ENCODE measurements at places on chromosomes 6 and 20.

GRCh38 chr6:170074907-170075306, 216.0 kb downstream of the DLL1 start:
- no peak for DNase-seq

- no peak for DNase-seq
Observed at GRCh38 chr6:84346372-84346771, 118.9 kb upstream of the CEP162 start.

DNA sequence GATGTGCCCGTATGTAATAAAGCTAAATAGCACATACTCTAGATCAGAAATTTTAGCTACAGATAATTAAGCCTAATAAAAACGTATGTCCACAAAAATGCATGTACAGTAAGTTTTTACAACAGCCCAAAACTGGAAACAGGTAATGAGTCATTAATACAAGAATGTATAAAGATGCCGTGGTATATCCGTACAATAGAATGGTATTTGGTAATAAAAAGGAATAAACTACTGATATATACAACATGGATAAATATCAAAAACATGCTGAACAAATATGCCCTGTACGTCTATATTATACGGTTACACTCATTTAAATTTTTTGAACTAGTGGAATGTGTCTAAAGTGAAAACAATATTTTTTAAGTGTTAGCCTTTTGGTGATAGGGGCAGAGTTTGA, 128.2 kb upstream of the ADGRB3 start:
- DNase-seq, result no peak

DNA sequence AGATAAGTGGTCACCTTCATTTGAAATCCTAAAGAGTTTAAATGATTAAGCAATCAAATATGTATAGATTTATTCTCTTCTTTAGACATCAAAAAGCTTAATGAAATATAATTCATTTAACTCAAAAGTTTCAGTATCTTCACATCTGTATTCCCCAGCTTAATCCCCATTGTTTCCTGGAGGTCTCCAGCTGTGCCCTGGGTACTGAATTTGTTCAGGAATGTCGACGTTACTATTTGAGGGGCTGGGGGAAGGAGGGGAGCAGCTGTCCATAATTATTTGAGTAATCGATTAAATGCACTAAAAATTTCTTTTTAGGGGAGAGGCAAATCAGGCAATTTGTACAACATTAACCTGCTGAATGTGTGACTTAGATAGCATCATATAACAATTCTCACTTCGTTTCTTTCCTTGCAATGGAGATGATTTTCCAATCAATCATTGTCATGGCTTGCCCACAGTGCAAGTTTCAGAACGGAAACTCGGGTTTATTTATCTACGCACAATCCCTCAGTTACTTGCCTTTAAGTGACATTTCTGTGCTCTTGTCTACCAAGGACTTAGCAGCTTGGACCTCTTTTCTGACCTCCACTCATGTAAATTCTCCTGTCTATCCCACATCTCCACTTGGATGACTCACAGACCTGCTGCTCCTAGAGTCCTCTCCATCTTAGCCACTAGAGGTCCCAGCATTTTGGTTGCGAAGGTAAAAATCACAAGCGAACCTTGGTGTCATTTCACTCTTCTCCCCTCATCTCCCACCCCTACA, 3.9 kb downstream of the DOK5 start:
- DNase-seq, result no peak

GRCh38 chr6:28295326-28295725, 14.0 kb downstream of the PGBD1 start:
- no peak for DNase-seq

DNA sequence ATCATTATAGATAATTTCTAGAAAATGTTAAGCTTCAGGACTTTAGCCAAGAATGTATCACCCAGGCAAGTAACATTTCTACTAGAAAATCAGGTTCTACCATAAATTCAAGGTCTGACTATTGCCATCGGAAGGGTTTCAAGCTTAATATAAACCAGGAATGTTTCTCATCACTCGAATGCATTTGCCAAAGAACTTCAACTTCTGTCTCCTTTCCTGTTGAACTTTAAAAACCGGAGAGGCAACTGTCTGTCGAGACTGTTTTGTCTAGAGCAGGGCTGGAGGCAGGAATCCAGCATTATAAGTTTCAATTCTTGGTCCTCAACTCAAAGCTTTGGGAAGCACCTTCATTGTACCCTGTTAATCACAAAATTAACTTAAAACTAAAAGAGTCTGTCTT, 264.7 kb downstream of the ZNF217 start:
- no peak for DNase-seq

- no peak for DNase-seq
Observed at GRCh38 chr6:163646133-163646532, 231.6 kb downstream of the QKI start.

DNA sequence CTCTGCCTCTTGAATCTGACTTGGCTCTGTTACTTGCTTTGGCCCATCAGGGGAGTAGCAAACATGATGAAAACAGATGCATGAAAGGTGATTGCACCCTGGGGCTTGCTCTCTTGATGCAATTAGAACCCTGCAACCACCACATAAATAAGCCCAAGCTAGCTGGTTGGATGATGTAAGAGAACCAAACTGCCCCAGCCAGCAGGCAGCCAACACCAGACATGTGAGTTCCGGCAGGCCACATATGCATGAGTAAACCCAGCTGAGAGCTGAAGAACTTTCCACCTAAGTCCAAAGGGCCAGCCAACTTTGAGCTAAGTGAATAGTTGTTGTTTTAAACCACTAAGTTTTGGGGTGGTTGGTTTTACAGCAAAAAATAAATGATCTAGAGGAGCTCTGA, 268.4 kb downstream of the FARS2 start:
- DNase-seq, result no peak

GRCh38 chr20:59633656-59634251, 29.4 kb downstream of the PHACTR3 start:
- DNase-seq, result no peak

GRCh38 chr6:71387179-71387578, 98.6 kb downstream of the OGFRL1 start:
- DNase-seq, result no peak

GRCh38 chr6:80463197-80463596, 356.7 kb downstream of the BCKDHB start:
- no peak for DNase-seq

GRCh38 chr6:105274678-105275077, 94.9 kb upstream of the POPDC3 start:
- no peak for DNase-seq

DNA sequence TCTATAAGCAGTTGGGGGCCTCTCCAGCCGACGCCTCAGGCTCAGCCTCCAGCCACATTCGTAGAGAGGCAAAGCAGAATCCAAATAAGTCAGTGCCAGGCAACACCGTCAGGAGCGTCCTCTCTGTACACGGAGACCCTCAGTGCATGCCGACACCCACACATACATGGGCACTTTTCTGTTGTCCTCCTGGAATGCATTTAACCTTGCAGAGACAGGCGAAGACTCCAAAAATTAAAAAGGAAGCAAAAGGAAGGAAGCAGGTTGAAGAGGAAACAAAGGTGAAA, 325.9 kb downstream of the TAF4 start:
- no peak for DNase-seq

GRCh38 chr6:140494321-140495108, 1120.1 kb upstream of the CITED2 start:
- no peak for DNase-seq

- DNase-seq, result no peak
Observed at GRCh38 chr6:25682324-25682723, 30.3 kb downstream of the SCGN start.

DNA sequence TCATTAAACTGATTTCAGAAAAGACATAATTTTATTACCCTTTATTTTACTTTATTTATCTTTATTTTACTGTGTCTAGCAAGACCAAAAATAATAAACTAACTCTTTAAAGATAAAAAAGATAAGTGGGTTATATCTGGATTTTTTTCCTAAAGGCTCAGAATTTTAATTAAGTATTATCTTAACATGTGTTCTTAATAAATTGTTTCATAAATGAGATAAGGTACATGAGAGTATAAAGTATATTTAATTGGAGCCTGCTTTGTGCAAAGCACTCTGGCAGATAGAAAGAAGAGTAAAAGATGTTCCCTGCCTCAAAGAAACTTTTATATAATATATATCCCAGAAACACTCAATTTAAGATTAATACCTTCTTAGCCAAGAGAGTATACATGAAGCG, 8.7 kb upstream of the FAM135A start:
- peak; percentile 7 for DNase-seq

- DNase-seq, result no peak
Observed at GRCh38 chr6:122747573-122747972, 31.9 kb upstream of the FABP7 start.

GRCh38 chr20:4855555-4855954, 133.8 kb downstream of the PRND start:
- peak; percentile 76 for DNase-seq

DNA sequence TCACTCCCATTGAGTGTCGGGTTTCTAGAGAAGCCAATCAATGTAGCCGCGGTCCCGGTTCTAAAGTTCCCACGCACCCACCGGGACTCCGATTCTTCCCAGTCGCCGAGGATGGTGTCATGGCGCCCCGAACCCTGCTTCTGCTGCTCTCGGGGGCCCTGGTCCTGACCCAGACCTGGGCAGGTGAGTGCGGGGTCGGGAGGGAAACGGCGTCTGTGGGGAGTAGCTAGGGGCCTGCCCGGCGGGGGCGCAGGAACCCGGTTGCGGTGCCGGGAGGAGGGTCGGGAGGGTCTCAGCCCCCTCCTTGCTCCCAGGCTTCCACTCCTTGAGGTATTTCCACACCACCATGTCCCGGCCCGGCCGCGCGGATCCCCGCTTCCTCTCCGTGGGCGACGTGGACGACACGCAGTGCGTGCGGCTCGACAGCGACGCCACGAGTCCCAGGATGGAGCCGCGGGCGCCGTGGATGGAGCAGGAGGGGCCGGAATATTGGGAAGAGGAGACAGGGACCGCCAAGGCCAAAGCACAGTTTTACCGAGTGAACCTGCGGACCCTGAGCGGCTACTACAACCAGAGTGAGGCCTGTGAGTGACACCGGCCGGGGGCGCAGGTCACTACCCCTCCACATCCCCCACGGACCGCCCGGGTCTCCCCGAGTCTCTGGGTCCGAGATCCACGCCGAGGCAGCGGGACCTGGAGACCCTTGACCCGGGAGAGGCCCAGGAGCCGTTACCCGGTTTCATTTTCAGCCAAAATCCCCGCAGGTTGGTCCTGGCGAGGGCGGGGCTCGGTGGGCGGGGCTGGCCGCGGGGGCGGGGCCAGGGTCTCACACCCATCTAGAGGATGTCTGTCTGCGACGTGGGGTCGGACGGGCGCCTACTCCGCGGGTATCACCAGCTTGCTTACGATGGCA, 35.2 kb upstream of the HLA-G start:
- no peak for DNase-seq

DNA sequence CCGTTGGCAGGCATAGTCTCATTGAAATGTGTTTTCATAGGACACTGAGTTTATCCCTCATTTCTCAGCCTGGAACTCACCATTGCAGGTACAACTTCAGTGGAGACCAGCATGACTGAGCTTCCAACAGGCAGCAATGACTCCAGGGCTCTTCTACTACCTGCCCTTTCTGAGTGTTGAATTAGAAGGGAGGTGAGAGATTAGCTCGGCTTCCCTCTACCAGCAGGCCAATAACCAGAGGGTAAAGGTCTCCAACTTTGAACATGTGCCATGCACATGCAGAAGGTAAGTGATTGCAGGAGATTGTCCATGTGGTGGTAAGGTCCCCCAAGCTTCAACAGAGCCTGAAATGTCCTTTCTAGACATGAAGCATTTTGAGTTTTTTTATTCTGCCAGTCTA, 233.8 kb upstream of the SUPT3H start:
- no peak for DNase-seq

GRCh38 chr6:26223228-26223627, 136.0 kb downstream of the HFE start:
- no peak for DNase-seq

GRCh38 chr6:5135788-5136376, 50.7 kb downstream of the PPP1R3G start:
- no peak for DNase-seq

- no peak for DNase-seq
Observed at GRCh38 chr6:149242883-149243282, 74.6 kb upstream of the TAB2 start.

DNA sequence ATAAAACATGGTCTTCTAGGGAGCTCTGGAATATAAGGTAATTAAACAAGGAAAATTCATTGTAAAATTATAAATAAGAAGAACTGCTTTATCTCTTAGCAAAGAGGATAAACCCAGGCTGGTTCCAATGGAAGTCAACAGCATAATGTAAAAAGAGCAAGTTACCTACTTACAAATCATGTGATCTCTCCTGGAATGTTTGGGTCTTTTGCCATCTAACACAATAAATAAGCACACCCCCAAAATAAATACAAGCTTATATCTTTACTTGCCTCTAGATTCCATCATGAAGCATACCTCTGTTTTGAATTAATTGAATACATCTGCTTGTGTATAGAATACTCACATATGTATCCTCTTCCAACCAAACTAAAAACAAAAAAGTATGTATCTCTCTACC, 2.5 kb upstream of the PHACTR1 start:
- no peak for DNase-seq

DNA sequence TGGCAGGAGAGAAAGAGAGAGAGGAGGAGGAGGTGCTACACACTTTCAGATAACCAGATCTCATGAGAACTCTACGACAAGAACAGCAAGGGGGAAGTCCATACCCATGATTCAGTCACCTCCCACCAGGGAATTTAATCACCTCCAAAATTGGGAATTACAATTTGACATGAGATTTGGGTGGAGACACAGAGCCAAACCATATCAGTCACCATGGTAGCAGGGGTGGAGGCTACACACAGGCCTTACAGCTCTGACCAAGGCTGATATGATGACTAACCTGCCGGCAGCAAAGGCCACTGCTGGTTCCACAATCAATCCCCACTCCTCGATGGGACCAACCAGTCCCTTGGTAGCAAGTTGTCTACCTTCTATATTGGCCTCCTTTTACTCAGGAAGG, 13.6 kb upstream of the RBM24 start:
- DNase-seq, result no peak

DNA sequence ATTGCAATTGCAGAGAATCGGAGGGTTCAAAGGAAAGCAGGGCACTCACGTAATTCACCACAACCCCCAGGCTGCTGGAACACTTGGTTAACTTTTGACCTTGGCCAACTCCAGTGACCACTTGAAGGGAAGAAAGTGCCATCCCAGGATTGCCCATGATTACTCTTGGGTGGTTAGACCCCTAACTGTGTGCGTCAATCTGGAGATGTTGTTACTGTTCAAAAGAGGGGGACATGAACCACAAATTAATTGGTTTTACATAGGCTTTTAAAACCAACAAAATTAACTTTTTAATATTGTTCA, 50.1 kb upstream of the NCOA3 start:
- DNase-seq, result no peak

- no peak for DNase-seq
Observed at GRCh38 chr6:84284428-84285049, 57.1 kb upstream of the CEP162 start.

DNA sequence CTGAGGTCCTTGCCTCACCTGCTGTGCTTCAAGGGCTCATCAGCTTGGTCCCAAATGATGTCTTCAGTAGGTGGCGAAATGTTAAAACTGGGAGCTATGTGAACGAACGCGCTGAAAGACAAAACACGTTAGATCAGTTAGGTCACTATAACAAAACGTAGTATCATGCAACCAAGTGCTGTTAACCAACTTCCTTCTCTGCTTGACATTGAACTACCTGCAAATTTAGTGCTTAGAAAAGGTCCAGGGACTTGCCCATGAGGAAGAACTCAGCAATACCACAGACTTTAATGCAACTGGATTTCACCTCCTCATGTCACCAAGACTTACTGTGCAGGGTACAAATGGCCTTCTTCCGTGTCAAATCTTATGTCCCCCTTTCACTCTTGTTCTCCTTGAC, 24.8 kb downstream of the BACH2 start:
- DNase-seq, result no peak

All from LNCaP clone FGC (cell line).